ENCODE measurements at places on chromosomes 3 and 15.

- H3K27me3 ChIP-seq, result no peaks in the 10 kb centered on the region
- no peak overlapping the region for H3K4me3 ChIP-seq
- H3K4me1 ChIP-seq, result no peaks in the 10 kb centered on the region
- H3K27ac ChIP-seq, result no peak overlapping the region
These were observed 19.1 kb downstream of the LRRC31 start for GRCh38 chr3:169850618-169851017.

GRCh38 chr3:122415104-122415744 is 638 bp downstream of the WDR5B start:
- H3K27me3 ChIP-seq, result no peaks in the 10 kb centered on the region
- peaks cover 6% of the 10 kb centered on the region for H3K36me3 ChIP-seq
- H3K27ac ChIP-seq, result peak overlapping the region; percentile 92
- peaks cover 4% of the 10 kb centered on the region for H3K4me1 ChIP-seq
- peak; percentile 55 for DNase-seq

- H3K36me3 ChIP-seq, result peaks cover 4% of the 10 kb centered on the region
- DNase-seq, result no peak
- H3K27ac ChIP-seq, result no peak overlapping the region
- no peak overlapping the region for H3K4me3 ChIP-seq
- H3K27me3 ChIP-seq, result no peaks in the 10 kb centered on the region
These were observed 16.4 kb downstream of the MAPKAPK3 start for GRCh38 chr3:50633230-50633790.

DNA sequence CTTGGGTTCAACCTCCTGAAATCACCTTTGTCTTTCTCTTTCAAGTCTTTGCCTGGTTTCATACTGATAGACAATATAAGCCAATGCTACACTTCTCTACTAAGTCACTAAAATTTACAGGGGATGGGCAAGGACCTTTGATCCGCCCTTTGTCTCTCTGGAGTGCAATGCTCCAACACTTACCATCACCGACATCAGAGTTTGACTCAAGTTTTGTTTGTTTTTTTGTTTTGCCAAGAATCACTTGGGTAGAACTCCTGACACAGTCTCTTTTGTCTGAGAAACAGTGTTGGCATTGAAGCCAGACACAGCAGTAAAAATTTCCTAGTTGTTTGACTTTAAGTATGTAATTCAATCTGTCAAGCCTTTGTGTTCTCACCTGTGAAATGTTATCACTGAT is 29.3 kb downstream of the NFKBIZ start:
- no peaks in the 10 kb centered on the region for H3K36me3 ChIP-seq
- H3K27ac ChIP-seq, result no peak overlapping the region
- no peaks in the 10 kb centered on the region for H3K27me3 ChIP-seq
- no peaks in the 10 kb centered on the region for H3K4me1 ChIP-seq
- no peak overlapping the region for H3K4me3 ChIP-seq

GRCh38 chr3:113468539-113468938 is 27.2 kb upstream of the CFAP44 start:
- H3K27ac ChIP-seq, result no peak overlapping the region
- peaks cover 1% of the 10 kb centered on the region for H3K36me3 ChIP-seq
- H3K27me3 ChIP-seq, result no peaks in the 10 kb centered on the region

DNA sequence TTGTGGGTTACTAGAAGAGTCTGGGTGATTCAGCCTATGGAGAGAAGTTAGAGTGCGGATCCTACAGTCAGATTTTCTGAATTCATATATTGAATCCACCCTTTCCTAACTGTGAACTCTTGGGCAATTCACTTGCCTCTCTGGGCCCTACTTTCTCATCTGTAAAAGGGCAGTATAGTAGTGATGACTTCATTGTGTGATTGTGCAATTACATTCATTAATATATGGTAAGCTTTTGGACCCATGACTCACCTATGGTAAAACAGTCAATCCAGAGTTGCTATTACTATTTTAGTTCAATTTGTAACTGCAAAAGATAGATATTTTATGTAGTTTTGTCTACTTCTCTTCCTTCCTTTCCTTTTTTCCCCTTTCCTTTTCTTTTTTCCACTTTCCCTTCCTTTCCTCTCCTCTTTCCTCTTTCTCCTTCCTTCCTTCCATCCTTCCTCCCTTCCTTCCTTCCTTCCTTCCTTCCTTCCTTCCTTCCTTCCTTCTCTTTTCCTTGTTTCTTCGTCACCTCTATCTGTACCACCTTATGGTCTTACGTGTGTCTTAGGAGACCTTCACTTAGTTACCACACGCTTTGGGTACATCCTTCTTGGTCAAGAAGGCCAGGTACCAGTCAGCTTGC is 37.0 kb downstream of the GMNC start:
- H3K27me3 ChIP-seq, result no peaks in the 10 kb centered on the region
- H3K36me3 ChIP-seq, result no peaks in the 10 kb centered on the region
- H3K4me3 ChIP-seq, result no peak overlapping the region

- no peak overlapping the region for H3K27ac ChIP-seq
- H3K36me3 ChIP-seq, result no peaks in the 10 kb centered on the region
These were observed 230.3 kb upstream of the CFAP20DC start for GRCh38 chr3:59280113-59280512.

Measured in lung (tissue), 17 donors.